NCI-H510A treated with DMSO at 0.1 percent for 48 hours (cell line): ENCODE measurements at places on chromosomes 12 and 14.

DNA sequence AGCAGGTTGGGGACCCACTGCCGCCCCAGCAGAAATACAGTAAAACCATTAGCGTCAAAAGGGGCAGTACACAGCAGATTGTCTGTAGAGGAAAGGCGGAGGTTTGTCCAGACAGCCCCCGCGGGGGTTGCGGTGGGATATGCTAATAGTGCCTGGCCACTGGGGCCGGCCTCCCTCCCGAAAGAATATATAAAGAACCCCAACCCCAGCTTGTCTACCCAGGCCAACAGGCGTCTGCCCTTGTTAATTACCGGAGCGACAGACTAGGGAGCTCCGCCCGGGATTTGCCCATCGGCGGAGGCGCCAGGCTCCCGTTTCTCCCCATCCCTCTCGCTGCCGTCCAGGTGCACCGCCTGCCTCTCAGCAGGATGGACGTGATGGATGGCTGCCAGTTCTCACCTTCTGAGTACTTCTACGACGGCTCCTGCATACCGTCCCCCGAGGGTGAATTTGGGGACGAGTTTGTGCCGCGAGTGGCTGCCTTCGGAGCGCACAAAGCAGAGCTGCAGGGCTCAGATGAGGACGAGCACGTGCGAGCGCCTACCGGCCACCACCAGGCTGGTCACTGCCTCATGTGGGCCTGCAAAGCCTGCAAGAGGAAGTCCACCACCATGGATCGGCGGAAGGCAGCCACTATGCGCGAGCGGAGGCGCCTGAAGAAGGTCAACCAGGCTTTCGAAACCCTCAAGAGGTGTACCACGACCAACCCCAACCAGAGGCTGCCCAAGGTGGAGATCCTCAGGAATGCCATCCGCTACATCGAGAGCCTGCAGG lies at the start of gene MYF5:
Gene MYF5 (plus strand): TSS at position 217 of the 774 bp plus-strand sequence. CDS start 152 bp downstream, at position 369.
- no peak for DNase-seq

GRCh38 chr12:75477137-75477536 lies 3.4 kb upstream of the GLIPR1 start:
- DNase-seq, result no peak

DNA sequence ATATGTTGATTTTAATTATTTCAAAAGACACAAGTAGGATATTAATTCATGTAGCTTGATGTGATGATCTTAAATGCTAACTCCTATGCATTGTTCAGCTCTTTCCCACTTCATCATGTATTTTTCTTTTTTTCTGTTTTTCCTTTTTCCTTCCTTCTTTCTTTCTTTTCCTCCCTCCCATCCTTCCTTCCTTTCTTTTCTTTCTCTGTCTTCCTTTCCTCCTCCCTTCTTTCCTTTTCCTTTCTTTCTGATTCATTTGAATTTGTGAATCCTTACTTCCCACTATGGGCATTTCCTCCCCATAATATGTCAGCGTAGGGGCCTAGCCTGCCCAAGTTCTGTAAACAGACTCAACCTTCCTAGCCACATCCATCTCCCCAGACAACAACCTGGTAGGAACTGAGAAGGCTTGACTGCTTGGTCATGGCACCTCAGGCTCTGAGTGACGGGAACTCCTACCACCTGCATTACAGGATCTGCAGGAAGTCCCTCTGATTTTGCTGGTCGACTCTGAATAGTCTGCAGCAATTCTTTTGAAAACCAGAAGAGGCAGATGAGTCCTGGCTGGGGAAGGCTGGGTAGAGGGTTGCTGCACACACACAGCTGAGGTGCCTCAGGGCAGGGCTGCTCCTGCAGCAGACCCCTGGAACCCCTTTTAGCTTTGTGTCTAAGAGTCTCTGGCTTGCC lies 33.4 kb upstream of the BHLHE41 start:
- no peak for DNase-seq

DNA sequence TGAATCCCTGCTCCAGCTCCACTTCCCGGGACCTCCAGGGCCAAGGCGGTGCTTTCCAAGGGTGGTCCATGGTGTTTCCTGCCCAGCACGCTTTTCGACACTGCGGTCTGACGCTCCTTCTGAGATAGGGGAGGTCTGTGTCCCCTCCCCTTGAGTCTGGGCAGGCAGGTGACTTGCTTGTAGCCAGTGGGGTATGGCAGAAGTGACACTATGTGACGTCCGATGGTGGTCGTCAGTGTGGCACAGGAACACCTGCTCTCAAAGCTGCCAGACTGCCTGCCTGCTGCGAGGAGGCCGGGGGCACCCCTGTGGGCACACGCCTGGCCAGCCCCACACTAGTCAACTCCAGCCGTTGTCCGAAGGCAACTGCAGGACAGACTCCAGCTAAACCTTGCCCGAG lies 16.0 kb upstream of the TRAF3 start:
- DNase-seq, result no peak

GRCh38 chr14:81625343-81625742 lies 91.7 kb upstream of the SEL1L start:
- DNase-seq, result peak; percentile 87

DNA sequence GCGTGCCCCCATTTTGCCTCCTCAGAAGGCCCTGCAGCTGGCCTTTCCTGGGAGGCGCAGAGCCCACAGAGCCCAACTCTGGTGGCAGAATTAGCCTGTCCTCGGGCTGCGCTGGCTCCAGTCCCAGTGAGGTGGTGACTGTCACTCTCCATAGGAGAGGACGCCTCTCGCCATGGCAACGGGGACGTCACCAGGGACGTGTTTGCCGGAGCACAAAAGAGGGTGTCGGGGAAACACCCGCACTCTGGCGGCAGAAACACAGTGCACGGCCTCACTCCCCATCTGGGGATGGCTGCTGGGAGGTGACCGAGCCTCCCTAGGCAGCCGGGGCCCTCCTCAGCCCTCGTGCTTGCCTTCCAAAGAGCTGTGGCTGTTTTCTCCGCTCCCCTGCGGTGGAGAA lies 50.2 kb upstream of the NCOR2 start:
- peak; percentile 73 for DNase-seq

DNA sequence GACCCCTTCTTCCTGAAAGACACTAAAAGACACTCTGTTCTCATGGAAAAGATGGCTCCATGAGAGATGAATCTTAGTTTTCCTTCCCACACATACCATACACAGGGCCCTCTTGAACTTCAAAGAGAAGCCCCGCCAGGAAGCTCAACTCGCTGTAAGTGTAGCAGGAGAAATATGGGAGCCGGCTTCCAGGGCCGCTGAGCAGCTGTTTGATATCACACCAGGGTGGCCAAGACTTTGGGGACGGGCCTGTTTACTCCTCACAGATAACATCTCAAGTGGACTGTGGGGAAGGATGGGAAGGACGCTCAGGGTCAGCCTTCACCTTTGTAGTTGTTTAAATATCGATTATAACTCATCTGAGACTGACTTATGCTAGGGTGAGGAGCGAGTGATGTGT lies 235.5 kb upstream of the TBX3 start:
- peak; percentile 41 for DNase-seq

GRCh38 chr14:63535918-63536317 lies 7.3 kb downstream of the PPP2R5E start:
- no peak for DNase-seq

DNA sequence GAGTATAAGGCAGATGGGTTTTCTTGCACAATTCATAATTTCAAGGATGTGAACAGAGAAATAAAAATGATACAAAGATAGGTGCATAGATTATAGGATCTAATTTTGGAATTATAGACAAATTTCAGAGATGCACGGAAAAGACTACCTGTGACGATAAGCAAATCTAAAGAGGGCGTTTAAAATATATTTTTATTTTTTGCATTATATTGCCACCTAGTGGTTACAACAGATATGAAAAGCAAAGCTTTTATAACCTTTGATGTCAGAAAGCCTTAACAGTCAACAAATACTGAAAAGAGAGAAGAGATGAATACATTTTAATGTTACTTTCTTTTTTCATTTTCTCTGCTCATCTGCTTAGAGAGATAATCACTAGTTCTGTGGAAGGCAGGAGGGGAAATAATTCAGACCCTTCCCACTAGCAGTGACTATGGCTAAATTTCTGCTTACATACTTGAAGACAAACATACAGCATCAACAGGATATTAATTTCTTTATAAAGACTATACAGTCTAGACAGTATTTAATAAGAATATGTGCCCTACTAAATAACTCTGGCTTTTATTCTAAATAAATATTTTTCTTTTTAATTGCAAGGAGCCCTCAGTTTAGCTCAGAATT lies 46.3 kb downstream of the NTS start:
- DNase-seq, result peak; percentile 79

GRCh38 chr12:60349232-60349978 lies 753.6 kb downstream of the SLC16A7 start:
- no peak for DNase-seq

DNA sequence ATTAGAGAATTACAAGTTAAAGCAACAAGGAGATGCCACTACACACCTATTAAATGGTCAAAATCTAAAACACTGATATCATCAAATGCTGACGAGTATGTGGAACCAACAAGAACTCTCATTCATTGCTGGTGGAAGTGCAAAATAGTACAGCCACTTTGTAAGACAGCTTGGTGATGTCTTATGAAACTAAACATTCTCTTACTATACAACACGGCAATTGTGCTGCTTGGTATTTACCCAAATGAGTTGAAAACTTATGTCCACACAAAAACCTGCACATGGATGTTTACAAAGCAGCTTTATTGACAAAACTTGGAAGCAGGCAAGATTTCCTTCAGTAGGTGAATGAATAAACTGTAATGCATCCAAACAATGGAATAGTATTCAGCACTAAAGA lies 3.2 kb downstream of the TMBIM4 start:
- DNase-seq, result no peak

GRCh38 chr14:97995038-97995437 lies 1197.9 kb downstream of the VRK1 start:
- DNase-seq, result no peak

GRCh38 chr12:57627501-57628279 lies 5.3 kb downstream of the B4GALNT1 start:
- no peak for DNase-seq

- DNase-seq, result no peak
Observed at GRCh38 chr12:16012117-16012516, 101.0 kb downstream of the DERA start.
